Hippocampal formation (tissue), 2 donors: ENCODE measurements at places on chromosomes 6 and 20.

GRCh38 chr6:2633736-2634135, 117.0 kb downstream of the MYLK4 start:
- DNase-seq = no peak

- no peak for DNase-seq
Measured at GRCh38 chr6:41073968-41074691, 1.4 kb downstream of the NFYA start.

- DNase-seq = no peak
Measured at GRCh38 chr6:44631968-44632367, 244.5 kb downstream of the CDC5L start.

DNA sequence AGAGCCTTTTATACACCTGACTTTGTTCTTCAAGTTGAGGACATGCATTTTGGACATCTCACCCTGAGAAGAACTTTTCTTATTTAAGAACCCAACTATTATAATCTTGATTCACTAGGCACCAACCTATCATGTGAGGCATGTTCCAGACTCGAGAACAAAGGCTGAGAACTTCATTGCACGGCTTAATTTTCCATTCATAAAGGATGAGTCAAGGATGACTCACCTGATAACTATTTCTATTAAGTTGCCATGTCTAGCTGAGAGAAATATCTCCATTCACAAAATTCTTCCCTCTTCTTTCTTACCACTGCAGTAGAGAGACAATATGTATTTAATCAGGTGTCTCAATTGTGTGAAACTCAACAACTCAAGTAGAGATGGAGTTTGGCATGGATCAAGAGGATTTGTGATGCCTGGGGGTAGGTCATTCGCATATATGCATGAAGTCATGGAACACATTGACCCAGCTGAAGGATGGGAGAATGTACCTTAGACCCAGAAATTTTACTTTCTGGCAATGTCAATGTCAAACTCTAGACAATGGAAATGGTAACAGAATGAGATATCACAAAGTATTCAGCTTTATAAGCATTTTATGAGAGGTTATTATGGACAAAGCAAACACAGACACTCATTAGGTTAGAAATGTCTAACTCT, 208.7 kb upstream of the PRND start:
- DNase-seq = no peak

- DNase-seq = no peak
Measured at GRCh38 chr6:168704678-168705077, 263.7 kb downstream of the SMOC2 start.

- DNase-seq = no peak
Measured at GRCh38 chr20:48877304-48877703, 44.2 kb upstream of the ARFGEF2 start.

DNA sequence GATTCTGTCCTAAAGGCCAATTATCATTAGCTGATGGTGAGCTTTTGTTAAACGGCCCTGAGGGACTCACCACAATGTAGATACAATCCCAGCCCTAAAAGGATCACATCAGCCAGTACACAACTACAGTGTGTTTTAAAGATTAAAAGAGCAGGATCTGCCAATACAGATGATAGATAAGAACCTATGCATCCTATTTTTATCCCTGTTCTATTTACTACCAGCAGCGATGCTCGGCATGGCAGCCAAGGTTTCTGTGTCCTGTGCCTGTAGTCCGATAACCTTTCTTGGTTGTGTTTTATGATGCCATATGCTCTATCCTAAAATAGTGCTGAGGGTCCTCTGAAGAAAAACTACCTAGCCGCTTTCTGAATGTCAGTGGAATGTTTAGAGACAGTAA, 289.4 kb downstream of the PHACTR1 start:
- no peak for DNase-seq

DNA sequence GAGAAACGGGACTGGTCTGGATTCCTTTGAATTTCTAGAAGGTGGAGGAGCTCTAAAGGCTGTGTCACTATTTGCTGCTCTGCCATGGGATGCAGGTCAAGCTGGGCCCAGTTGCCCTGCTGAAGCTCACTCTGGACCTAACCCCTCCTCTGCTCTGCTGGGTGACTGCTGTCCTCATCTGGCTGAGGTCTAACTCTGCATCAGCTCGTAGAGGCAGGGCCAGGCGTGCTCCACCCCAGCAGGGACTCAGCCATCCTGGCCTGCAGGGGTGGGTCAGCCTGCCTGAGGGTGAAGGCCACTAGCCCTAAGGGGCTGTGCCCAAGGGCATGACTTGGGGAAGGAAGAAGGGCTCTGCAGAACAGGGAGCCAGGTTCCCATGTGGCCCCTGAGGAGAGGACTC, 852 bp downstream of the CST4 start:
- DNase-seq = no peak

DNA sequence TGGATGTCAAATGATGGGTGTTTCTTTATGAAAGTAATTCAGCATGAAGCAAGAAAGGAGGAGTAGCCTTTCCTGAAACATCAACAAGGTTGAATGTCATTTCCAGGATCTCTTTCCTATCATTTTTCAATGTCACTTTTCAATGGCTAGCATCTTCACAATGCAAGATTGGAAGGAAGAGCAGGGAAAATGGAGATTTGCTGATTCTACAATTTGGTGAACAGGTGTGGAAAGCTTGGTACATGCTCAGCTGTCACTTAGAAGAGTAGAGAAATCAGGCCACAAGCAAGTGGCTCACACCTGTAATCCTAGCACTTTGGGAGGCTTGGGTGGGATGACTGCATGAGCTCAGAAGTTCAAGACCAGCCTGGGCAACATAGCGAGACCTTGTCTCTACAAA, 112.7 kb upstream of the FERMT1 start:
- no peak for DNase-seq

DNA sequence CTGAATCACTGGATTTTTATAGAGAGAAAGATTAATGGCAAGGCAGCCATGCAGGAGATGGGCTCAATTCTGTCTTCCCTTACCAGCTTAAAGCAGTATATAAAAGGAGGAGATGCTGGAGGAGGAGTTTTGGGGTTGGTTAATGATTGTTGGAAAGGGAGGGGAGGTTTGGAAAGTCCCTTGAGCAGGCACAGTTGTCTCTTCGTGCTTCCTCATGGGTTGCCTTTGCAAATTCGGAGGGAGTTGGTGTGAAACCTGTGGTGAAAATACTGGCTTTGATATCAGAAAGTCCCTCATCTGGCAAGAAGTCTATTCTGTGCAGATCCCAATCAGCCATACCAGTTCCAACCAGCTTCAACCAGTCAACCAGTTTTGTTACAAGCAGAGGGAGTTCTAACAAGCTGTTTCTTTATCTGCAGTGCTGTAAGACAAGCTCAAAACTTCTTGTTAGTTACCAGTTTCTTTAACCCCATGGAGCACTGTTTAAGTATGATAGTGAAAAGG, 107.0 kb downstream of the HIVEP1 start:
- no peak for DNase-seq

DNA sequence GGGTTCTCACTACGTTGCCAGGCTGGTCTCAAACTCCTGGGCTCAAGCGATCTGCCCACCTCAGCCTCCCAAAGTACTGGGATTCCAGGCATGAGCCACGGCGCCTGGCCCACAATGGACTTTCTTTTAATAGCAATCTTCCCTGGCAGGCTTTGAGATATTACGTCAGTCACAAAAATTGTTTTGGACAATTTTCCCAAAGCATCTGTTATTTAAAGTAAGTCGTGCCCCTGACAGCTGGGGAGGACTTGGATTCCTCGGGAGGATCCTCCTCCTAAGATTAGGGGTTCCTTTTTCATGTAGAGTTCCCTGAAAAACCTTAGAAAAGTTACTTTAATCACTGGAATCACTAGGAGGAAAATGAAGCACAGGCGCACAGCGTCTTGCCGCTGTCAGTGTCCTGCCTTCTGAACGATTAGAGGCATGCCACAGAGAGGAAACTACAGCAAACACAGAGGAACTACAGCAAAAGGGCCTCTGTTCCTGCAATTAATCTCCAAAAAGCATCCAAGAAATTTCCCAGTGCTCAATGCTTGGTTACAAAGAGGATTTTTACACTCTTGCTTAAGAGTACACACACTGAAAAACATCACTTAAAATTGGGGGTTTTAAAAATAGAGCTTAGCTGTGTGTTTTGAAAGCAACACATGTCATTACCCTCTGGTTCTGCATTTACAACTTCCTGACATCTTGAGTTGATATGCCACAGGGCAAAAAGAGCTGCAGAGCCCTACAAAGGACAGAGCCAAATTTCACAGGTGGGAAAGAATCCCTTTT, 4.5 kb downstream of the ACSS1 start:
- no peak for DNase-seq

DNA sequence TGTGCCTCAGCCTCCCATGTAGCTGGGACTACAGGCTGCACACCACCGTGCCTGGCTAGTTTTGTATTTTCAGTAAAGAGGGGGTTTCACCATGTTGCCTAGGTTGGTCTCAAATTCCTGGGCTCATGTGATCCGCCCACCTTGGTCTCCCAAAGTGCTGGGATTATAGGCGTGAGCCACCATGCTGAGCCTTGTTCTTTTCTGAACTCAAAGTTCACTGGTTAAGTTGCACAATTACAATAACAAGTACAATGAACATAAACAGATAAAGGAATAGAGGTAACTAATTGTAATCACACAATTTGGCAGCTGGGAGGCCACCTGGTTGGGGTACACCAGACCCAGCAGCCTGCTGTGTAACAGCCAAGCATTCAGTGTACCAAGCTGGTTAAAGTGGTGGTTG, 6.7 kb downstream of the NUDT3 start:
- no peak for DNase-seq

DNA sequence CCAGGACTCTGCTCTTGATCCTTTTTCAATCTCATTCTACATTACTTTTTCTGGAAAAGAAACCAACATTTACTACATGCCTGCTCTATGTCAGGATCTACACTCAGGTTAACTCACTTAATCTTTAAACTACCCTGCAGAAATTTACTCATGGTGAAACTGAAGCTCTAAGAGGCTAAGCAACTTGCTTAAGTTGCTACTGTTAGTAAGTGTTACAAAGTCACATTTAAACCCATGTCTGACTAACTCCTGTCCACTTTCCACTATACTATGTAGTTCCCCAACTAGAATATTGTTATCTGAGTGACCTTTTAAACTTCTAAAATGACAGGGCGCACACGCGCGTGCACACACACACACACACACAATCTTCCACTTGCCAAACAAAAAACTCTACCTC, 5.0 kb downstream of the CEP162 start:
- DNase-seq = no peak

DNA sequence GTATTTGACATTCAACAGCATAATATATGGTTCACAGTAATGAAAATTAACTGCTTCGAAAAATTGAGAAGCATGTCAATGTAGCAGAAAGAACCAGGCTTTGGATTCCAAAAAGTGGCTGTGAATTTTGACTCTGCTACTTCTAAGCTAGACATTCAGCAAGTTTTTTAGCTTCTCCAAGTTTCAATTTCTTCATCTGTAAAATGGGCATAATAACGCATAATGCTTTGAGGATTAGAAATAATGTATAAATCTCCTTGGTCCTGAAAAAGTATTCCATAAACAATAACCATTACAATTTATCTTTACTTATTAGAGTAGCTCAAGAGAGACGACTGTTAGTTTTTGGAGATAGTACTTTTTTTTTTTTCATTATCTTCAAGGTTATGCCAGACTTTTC, 7.7 kb downstream of the BLTP3A start:
- DNase-seq = no peak

- no peak for DNase-seq
Measured at GRCh38 chr6:2132916-2133315, 112.5 kb downstream of the GMDS start.

DNA sequence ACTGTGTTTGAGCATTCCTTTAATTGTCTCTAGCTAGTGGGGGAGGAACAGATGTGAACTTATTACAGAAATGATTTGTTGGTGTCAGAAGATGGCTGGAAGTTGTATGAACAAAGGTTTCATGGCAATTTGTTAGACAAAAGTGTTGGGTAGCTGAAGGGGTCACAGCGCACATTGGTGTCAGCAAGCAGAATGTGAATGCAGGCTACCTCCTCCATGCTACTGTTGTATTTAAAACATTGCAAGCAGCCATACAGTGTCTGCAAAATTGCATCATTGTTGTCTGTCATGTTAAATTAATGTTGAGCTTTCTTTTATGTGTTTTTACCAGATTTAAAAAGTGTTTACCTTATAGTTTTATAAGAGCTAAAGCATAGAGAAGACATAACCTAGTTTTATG, 6.2 kb downstream of the LRRC1 start:
- no peak for DNase-seq

DNA sequence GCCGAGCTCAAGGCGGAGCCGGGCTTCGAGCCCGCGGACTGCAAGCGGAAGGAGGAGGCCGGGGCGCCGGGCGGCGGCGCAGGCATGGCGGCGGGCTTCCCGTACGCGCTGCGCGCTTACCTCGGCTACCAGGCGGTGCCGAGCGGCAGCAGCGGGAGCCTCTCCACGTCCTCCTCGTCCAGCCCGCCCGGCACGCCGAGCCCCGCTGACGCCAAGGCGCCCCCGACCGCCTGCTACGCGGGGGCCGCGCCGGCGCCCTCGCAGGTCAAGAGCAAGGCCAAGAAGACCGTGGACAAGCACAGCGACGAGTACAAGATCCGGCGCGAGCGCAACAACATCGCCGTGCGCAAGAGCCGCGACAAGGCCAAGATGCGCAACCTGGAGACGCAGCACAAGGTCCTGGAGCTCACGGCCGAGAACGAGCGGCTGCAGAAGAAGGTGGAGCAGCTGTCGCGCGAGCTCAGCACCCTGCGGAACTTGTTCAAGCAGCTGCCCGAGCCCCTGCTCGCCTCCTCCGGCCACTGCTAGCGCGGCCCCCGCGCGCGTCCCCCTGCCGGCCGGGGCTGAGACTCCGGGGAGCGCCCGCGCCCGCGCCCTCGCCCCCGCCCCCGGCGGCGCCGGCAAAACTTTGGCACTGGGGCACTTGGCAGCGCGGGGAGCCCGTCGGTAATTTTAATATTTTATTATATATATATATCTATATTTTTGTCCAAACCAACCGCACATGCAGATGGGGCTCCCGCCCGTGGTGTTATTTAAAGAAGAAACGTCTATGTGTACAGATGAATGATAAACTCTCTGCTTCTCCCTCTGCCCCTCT, 1.1 kb downstream of the CEBPB start:
- DNase-seq = no peak

DNA sequence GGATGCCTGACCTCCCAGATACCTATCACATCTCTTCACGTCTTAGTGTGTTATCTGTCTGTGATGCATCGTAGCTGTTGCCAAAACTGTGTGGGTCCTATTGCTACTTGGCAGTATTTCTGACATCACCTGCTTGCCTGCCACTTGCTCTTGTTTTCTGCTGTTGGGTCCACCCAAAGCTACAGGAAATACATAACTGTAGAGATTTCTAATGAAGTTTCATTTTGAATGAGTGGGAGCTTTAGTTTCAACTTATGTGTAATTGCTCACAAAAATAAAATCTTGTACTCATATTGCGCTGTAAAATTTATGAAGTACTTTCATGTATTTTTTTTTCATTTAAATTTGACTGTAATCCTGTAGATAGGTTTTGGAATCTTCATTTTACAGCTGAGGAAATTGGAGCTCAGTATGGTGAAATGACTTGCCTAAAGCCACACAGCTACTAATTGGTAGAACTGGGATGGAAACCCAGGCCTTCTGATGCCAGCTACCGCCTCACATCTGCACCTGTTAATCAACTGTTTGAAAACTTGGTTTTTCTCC, 113.6 kb upstream of the MAN1A1 start:
- no peak for DNase-seq

- no peak for DNase-seq
Measured at GRCh38 chr6:15267221-15267620, 21.4 kb downstream of the JARID2 start.

- no peak for DNase-seq
Measured at GRCh38 chr20:25203089-25203488, 7.6 kb downstream of the ENTPD6 start.
